ENCODE measurements at places on chromosomes 3 and 15. TPM values are rescaled to one million over a fixed set of nuclear protein-coding genes. Genes with fewer than 3 reads are reported as not detected.

CIDEC gene
- total RNA-seq = not detected

SNTN gene
- not detected for total RNA-seq

FSIP1 gene
- 5.2 TPM for total RNA-seq

SPCS1 gene
- 67.1 TPM for total RNA-seq

LRRC49 gene
- total RNA-seq = 55.2 TPM

Data from dorsolateral prefrontal cortex (tissue), 122 donors.